ENCODE measurements at places on chromosomes 11 and 22. TPM values are rescaled to one million over a fixed set of nuclear protein-coding genes. Genes with fewer than 3 reads are reported as not detected.

- no peak overlapping the region for H3K4me3 ChIP-seq
- no peaks in the 10 kb centered on the region for H3K36me3 ChIP-seq
- H3K27ac ChIP-seq = peak overlapping the region; percentile 66
- no peaks in the 10 kb centered on the region for H3K27me3 ChIP-seq
- peak; percentile 56 for DNase-seq
- H3K4me1 ChIP-seq = peaks cover 14% of the 10 kb centered on the region
Observed at GRCh38 chr22:42743501-42743991, 22.9 kb upstream of the A4GALT start.

DNA sequence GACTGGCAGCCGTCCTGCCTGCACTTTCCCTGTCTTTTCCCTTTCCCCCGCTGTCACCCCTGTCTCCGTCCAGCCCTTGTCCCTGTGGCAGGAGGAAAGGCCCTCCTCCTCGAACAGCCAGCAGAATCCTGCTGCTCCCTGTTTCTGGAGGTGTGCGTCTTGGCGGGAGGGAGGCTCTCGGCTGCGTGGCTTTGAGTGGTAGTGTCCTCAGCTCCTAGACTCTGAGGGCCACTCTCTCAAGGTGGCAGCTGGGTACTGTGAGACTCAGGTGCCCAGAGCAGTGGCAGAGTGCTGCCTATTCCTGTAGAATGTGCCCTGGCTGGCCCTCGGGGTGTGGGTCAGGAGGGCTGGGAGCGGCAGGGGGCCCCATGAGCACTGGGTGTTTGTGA, 9.1 kb upstream of the RANBP1 start:
- no peak overlapping the region for H3K27ac ChIP-seq
- no peaks in the 10 kb centered on the region for H3K27me3 ChIP-seq
- no peaks in the 10 kb centered on the region for H3K4me1 ChIP-seq
- peaks cover 98% of the 10 kb centered on the region for H3K36me3 ChIP-seq
- no peak for DNase-seq
- H3K4me3 ChIP-seq = no peak overlapping the region

GRCh38 chr22:40595497-40596234, 40.9 kb downstream of the MRTFA start:
- no peaks in the 10 kb centered on the region for H3K36me3 ChIP-seq
- H3K4me1 ChIP-seq = no peaks in the 10 kb centered on the region
- DNase-seq = no peak
- no peaks in the 10 kb centered on the region for H3K27me3 ChIP-seq

DNA sequence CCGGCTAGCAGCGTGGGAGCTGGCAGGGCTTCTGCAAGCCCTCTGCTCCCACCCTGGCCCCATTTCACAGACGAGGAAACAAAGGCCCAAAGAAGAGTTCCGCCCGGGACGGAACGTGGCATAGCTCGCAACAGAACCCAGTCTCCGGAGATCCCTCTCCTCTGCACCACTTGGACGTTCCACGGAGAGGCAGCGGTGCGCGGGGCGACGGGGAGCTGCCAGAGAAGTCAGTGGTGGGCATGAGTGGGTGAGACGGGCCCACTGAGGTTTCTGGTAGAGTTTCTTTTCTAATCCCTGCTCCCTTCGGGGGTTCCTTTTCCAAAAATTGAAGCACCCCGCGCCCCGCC, 554 bp upstream of the NECTIN1 start:
- H3K27ac ChIP-seq = peak overlapping the region; percentile 78
- H3K4me1 ChIP-seq = peaks cover 16% of the 10 kb centered on the region
- DNase-seq = no peak
- H3K27me3 ChIP-seq = peaks cover 13% of the 10 kb centered on the region
- peak overlapping the region; percentile 78 for H3K4me3 ChIP-seq

- no peaks in the 10 kb centered on the region for H3K36me3 ChIP-seq
- peaks cover 2% of the 10 kb centered on the region for H3K4me1 ChIP-seq
- no peak overlapping the region for H3K4me3 ChIP-seq
- H3K27me3 ChIP-seq = no peaks in the 10 kb centered on the region
- no peak overlapping the region for H3K27ac ChIP-seq
Observed at GRCh38 chr11:45162916-45163879, 16.8 kb downstream of the PRDM11 start.

DNA sequence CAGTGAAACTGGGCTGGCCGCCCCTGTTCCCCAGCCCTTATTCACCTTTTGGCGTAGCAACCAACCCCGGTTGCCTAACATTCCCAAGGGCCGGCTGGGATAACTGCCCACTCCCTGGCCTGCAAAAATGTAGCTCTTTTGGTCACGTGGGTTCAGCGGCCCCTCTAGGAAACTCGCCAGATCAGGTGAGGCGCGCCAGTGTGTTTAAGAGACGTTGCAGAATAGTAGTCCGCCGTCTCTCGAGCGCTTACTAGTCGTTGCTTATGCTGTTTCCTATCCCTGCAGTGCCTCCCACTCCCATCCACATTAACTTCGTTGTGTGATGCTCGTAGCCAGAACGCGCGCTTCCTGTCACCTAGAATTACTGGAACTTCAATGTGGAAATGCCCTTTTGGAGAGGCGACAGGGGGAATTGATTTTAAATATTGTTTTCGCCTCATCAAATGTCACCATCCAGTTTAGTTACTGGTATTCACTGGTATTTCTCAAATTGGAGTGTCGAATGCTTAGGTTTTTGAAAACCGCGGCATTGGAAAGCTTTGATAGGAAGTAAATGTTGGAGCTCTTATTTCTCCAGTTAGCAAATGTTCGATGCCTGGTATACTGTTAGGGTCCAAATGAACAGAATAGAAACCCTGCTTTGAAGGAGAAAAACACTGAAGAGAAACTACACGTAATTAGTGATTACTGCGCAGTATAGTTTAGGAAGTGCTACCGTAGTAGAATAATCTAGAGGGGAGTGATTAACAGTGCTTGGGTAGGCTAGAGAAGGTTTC, 823 bp downstream of the CEP57 start:
- no peaks in the 10 kb centered on the region for H3K36me3 ChIP-seq
- peak; percentile 81 for DNase-seq
- H3K4me1 ChIP-seq = peaks cover 35% of the 10 kb centered on the region
- peak overlapping the region; percentile 95 for H3K4me3 ChIP-seq
- H3K27me3 ChIP-seq = no peaks in the 10 kb centered on the region
- peak overlapping the region; percentile 100 for H3K27ac ChIP-seq

The TEX12 gene
- not detected for total RNA-seq

Data from left lung (tissue), 14 donors.